Activated CD4-positive, alpha-beta T cell treated with anti-CD3 and anti-CD28 coated beads for 4 hours (primary cell): ENCODE measurements at places on chromosomes 6 and 20.

- no peak for DNase-seq
Measured at GRCh38 chr20:50048420-50049166, 64.4 kb downstream of the UBE2V1 start.

DNA sequence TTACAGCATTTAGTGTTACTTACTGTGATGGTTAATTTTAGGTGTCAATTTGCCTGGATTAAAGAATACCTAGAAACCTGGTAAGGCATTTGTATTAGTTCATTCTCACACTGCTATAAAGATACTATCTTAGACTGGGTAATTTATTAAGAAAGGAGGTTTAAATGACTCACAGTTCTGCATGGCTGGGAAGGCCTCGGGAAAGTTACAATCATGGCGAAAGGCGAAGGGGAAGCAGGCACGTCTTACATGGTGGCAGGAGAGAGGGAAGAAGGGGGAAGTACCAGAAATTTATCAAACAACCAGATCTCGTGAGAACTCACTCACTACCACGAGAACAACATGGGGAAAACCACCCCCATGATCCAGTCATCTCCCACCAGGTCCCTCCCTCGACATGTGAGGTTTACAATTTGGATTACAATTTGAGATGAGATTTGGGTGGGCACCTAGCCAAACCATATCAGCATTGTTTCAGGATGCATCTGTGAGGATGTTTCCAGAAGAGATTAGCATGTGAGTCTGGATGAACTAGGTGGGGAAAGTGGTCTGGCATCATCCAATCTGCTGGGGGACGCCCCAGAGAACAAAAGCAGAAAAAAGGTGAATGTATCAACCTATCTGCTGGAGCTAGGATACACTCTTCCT lies 76.8 kb downstream of the MKKS start:
- DNase-seq, result no peak

DNA sequence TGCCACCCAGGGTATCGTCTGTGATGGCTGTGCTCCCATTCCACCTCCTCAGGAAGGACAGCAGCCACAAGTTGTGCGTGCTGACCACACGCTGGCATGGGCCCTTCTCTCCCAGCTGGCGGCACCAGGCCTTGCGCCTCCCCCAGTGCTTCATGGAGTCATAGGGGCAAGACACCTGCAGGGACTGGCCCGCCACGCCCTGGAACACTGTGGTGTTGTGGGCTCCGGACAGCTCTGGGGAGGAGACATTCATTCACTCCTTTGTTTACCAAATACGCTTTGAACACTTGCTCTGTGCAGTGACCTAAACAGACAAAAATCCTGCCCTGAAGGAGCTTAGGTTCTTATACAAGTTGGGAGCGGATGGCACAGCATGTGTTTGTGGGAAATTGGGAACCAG lies 1.5 kb downstream of the TREM2 start:
- DNase-seq, result no peak

GRCh38 chr6:158843751-158844683 lies 24.8 kb upstream of the EZR start:
- no peak for DNase-seq

DNA sequence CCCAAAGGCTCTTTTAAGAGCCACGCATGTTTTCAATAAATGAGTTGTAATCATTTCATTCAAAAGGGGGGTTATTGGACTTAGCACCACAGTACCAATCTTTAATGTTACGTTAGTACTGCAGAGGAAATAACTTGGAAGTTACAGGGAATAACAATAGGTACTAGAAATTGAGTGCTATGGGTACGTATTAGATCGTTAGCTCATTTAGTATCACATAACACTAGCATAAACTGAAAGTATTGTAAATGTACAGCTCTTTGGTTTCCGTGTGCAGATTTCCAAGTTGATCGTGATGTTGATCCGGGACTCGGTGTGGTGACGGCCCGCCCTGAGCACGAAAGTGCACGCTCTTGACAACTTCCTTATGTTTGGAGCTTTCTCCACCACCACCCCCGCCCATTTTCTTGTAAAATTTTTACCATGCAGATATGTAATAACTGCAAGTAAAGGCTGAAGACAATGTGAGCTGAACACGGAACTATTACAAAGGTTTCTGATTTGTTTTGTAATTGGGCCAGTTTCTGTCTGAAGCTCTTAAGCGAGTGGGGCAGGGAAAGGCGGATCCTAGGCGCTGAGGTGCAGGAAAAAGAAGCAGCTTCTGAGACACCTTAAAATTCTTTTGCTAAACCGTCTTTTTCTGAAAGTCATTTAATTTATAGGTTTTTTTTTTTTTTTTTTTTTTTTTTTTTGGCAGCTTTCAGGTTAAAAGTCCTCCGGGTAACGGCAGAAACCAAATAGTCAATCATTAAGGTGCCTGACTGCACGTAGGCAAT lies 71.5 kb downstream of the HFE start:
- DNase-seq, result peak; percentile 39

DNA sequence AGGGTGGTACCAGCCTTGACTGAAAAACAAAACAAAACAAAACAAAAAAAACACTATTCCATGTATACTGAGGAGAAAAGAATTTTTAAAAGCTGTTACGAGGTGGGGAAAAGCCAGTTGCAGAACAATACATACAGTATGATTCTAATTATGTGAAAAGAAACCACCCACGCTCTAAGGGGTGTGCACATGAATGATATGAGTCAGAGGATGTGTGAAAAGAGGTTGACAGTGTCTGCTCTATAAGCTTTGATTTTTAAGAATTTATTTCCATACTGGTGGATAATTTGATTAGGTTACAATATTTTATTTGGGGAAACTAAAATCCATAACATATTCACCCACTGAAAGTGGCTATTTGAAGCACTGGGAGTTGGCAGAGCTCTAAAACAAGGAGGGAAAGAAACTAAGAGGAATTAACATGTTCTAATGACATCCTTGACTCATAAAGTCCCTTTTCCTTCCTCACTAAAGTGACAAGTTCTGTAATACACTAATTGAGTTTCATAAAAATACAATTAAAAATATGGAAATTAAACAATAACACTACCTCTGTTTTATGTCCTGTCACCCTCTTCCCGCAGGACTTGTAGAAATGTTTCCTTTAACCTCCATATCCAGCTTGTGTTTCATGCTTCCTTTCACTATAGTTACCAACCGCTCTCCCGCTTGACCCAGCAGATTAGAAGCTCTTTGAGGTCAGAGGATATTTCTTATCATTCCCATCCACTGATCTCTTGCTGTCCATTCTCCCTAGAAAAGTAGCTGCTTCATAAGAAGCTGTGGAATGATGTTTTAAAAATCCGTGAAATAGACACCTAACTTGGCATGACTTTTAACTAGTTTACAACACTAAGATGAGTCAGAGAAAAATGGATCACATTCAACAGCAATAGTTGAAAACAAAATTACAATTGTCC lies 118.6 kb upstream of the CCDC28A start:
- peak; percentile 14 for DNase-seq

DNA sequence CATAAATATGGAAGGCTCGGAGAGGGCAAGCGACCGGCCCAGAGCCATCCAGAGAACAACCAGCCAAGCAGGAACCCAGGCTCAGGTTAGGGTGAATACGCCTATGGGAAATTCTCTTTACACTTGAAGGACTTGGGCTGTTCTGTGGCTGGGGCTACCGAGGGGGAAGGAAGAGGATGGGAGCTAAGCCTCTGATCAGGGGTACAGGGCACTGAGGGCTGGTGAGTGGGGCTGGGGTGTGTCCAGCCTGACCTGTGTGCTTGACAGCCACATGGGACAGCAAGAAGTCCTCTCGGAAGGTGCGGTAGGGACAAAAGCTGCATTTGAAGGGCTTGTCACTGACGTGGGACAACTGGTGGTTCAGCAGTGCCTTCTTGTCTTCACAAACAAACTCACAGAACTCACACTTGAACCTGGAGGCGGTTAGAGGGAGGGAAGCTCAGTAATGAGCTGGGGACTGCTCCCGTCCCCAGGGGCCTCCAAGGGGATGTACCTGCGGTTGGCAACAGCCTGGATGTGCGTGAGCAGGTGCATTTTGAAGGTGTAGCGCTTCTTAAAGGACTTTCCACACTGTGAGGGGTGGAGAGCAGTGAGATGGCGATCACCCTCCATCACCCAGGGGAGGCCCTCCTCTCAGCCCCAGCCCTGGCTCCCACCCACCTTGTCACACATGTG lies 11.9 kb downstream of the ZNF335 start:
- no peak for DNase-seq

DNA sequence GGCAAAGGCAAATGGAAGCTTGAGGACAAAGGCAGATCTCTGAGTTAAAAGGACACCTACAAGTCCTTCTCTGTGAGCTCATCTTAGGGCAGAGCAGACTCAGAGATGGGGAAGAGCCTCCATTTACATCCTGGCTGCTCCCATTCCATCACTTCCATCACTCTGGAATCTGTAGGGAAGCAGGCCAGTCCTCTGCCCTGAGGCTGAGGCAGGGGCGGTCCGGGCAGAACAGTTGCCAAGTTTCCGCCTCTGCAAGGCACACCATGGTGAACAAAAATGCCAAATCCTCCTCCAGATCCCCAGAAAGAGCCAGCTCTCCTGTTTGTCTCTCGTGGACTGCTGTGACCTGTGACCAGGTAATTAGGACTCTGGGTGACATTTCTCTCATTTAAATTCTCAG lies 209.6 kb upstream of the SSTR4 start:
- no peak for DNase-seq

GRCh38 chr20:24096264-24096663 lies 107.7 kb upstream of the GGTLC1 start:
- no peak for DNase-seq

DNA sequence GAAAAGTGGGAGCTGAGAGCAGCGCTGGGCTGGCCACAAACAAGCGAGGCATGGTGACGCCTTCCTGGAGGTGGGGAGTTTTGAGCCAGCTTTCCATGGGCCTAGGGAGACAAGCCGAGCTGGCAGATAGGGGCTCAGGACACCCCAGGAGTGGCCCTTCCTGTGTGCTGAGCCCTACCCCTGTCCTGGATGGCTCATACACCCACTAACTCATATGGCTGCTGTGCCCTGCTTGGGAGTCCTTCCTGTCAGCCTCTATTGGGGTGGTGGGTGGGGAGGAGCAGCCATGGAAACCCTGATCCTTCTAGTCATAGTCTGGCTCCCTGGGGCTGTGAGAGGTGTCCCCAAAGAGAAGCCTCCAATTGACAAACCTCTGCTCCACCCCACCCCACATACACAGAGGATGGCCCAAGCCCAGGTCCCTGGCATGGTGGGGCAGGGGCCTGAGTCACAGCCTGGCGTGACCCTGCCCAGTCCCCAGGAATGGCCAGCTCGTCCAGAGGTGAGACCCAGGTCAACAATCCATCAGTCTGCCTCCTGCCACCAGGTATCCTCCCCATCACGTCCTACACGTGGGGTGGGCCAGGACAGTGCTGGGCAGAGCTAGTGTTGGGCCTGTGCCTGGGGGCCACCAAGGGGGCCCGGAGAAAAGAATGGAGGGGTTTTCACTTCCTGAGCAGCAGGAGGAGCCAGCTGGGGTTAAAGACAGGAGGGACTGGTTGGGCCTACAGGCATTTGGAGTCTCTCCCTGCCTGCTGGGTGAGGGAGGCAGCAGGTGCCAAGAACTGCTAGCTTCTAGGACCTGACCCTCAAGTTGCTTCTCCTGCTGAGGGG lies 52.2 kb downstream of the MRPL14 start:
- DNase-seq, result no peak

GRCh38 chr6:44850312-44850711 lies 462.8 kb downstream of the CDC5L start:
- DNase-seq, result no peak
